Activated T-cell treated with anti-CD3 and anti-CD28 coated beads, Interleukin-2, amount 50 U/mL, for 48 hours (primary cell): ENCODE measurements at places on chromosomes 2 and 18.
A peak's percentile ranks its signal among the peaks of the same experiment; 100 is the strongest.

GRCh38 chr18:45413180-45413836 lies 202.0 kb upstream of the SLC14A2 start:
- DNase-seq, result no peak

GRCh38 chr2:96470636-96471035 lies 34.5 kb downstream of the NEURL3 start:
- DNase-seq, result peak; percentile 78

GRCh38 chr2:41602341-41602740 lies 445.5 kb upstream of the PKDCC start:
- DNase-seq, result no peak

DNA sequence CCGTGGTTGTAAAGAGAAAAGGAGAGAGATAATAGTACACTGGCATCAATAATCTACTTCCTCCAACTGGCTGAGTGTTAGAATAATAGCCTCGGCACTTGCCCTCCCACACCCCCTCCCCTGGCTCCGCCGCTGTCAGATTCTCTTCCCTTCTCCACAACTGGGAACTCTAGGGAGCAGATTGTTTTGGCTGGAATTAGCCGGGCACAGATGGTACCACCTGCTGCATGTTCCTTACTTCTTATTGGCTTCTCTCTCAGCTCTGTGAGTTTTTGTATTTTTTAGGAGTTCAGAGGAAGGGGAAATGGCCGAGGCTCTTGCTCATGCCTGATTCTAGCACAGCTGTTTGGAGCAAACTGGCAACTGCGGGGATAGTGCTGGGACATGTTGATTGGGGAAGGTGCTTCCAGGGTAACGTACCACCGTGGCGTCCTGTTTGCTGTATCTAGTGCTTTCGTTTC lies 140.0 kb downstream of the ZEB2 start:
- DNase-seq, result no peak

- DNase-seq, result no peak
Measured at GRCh38 chr2:210288408-210288807, 26.6 kb downstream of the MYL1 start.

- no peak for DNase-seq
Measured at GRCh38 chr2:98374286-98374685, 28.0 kb downstream of the CNGA3 start.
